Activated CD4-positive, alpha-beta memory T cell treated with anti-CD3 and anti-CD28 coated beads for 36 hours (primary cell): ENCODE measurements at places on chromosomes 12 and 14.

GRCh38 chr14:54804538-54805041, 98.0 kb downstream of the GCH1 start:
- H3K4me3 ChIP-seq, result no peak overlapping the region
- H3K4me1 ChIP-seq, result peaks cover 9% of the 10 kb centered on the region
- H3K36me3 ChIP-seq, result no peaks in the 10 kb centered on the region

DNA sequence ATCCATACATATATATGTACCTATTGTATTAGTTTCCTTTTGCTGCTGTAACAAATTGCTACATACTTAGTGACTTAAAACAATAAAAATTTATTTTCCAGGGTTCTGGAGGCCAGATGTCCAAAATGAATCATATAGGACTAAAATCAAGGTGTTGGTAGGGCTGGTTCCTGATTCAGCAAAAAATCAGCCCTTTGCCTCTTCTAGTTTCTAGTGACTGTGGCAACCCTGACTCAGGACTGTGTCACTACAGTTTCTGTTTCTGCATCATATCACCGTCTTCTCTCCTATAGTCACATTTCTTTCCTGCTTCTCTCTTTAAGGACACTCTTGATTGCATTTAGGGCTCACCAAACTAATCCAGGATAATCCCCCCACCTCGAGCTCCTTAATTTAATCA, 386.3 kb upstream of the TBX3 start:
- no peaks in the 10 kb centered on the region for H3K4me1 ChIP-seq
- no peak overlapping the region for H3K27ac ChIP-seq
- DNase-seq, result no peak
- H3K36me3 ChIP-seq, result no peaks in the 10 kb centered on the region
- H3K27me3 ChIP-seq, result no peaks in the 10 kb centered on the region

DNA sequence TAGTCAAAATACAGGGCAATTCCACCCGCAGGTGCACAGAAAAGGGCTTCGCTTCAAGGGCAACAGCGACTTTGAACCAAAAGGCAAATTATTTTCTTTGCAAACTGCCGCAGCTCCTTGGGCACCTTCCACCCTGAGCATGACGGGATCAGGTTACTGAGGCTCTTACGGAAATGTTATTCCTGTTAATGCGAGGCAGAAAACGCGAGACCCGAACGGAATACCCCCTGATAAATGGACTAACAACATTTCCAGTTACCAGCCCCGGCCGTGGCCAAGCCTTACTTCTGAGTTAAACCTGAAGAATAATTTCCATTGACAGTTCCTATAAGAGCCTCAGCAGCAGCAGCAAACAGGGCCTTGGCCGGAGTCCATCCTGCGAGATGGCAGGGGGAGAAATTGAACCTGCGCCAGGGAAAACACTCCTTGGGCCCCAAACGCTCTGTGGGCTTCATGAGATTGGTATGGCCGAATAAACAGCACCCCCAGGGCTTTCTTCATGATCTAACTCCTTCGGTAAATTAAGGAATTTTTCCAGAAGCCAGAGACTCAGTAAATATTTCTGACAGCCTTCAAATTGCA, 70.0 kb upstream of the DICER1 start:
- H3K27ac ChIP-seq, result no peak overlapping the region

DNA sequence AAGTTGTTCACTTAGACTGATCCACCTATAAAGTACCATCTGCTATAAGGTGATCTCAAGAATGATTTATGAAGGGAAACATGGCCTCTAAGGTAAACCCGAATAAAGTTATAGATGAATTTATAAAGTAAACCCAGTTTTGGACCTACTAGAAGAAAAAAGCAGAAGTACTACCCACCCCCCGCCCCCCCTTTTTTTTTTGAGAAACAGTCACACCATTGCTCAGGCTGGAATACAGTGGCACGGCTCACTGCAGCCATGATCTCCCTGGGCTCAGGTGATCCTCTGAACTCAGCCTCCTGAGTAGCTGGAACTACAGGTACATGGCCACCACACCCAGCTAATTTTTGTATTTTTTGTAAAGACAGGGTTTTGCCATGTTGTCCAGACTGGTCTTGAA, 3.9 kb downstream of the ENTPD5 start:
- H3K4me1 ChIP-seq, result peaks cover 5% of the 10 kb centered on the region
- no peak overlapping the region for H3K4me3 ChIP-seq
- H3K36me3 ChIP-seq, result peaks cover 4% of the 10 kb centered on the region
- no peaks in the 10 kb centered on the region for H3K27me3 ChIP-seq

- H3K27me3 ChIP-seq, result peaks cover 4% of the 10 kb centered on the region
- H3K4me1 ChIP-seq, result peaks cover 16% of the 10 kb centered on the region
- H3K27ac ChIP-seq, result peak overlapping the region; percentile 13
- H3K4me3 ChIP-seq, result no peak overlapping the region
- H3K36me3 ChIP-seq, result peaks cover 17% of the 10 kb centered on the region
Observed at GRCh38 chr12:90280033-90280432, 571.4 kb upstream of the ATP2B1 start.

GRCh38 chr12:127282786-127283565, 984.0 kb upstream of the TMEM132C start:
- no peak overlapping the region for H3K4me3 ChIP-seq
- H3K27ac ChIP-seq, result no peak overlapping the region
- DNase-seq, result no peak
- peaks cover 2% of the 10 kb centered on the region for H3K4me1 ChIP-seq
- peaks cover 8% of the 10 kb centered on the region for H3K27me3 ChIP-seq

DNA sequence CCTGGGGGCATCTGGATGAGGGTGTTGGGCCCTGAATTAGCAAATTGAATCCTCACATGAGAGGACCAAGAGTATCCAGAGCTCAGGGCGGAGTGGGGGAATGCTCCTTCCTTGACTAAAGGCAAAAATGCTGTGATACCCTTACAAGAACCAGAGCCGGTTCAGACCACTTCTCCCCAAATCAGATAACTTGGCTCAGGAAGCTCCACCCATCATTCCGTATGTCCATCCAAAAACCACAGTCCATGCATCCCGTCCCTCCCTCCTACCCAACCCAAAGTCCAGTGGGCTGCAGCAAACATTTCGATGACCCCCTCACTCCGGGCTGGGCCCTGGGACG, 22.4 kb downstream of the DIO3 start:
- H3K27ac ChIP-seq, result no peak overlapping the region
- no peaks in the 10 kb centered on the region for H3K4me1 ChIP-seq
- no peak for DNase-seq
- no peak overlapping the region for H3K4me3 ChIP-seq
- no peaks in the 10 kb centered on the region for H3K36me3 ChIP-seq

DNA sequence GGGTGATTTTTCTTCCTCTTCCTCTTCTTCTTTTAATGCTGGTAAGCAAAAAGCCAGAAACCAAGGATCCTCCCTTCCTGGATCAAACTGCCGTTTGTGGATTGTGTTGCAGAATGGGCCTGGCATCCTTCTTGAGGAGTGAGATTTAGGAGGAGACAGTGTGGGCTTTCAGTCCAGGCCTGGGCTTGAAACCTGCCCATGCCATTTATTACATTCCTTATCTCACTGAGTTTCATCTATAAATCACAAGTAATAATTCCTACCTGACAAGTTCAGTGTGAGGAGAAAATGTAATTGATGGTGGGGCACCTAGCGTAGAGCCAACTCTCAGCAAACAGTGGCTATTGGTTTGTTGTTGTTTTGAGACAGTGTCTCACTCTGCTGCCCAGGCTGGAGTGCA, 126.4 kb downstream of the SLC35F4 start:
- H3K27ac ChIP-seq, result no peak overlapping the region
- no peak overlapping the region for H3K4me3 ChIP-seq
- H3K27me3 ChIP-seq, result no peaks in the 10 kb centered on the region

GRCh38 chr12:108360487-108360886, 21.4 kb upstream of the CMKLR1 start:
- H3K36me3 ChIP-seq, result no peaks in the 10 kb centered on the region
- DNase-seq, result no peak

GRCh38 chr12:93221841-93222240, 155.9 kb upstream of the NUDT4 start:
- no peaks in the 10 kb centered on the region for H3K36me3 ChIP-seq
- H3K4me1 ChIP-seq, result no peaks in the 10 kb centered on the region
- H3K4me3 ChIP-seq, result no peak overlapping the region
- no peaks in the 10 kb centered on the region for H3K27me3 ChIP-seq
- no peak for DNase-seq
- no peak overlapping the region for H3K27ac ChIP-seq

DNA sequence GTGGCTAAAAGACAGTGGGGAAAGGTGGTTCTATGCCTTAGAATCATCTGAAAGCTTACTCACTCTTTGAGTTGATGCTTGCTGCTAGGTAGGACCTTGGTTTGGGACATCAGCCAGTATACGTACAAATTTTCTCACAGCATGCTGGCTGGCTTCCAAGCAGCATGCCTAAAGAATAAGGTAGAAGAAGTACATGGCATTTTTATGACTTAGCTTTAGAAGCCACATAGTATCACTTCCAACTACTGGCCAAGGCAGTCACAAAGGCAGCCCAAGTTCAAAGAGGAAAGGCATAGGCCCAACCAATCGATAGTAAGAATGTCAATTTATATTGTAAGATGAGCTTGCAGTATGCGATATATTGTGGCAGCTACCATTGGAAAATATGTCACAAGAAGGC, 284.2 kb upstream of the CAND1 start:
- no peak for DNase-seq
- H3K4me1 ChIP-seq, result no peaks in the 10 kb centered on the region
- H3K27ac ChIP-seq, result no peak overlapping the region
- no peak overlapping the region for H3K4me3 ChIP-seq
- H3K36me3 ChIP-seq, result no peaks in the 10 kb centered on the region

GRCh38 chr12:16027002-16027401, 115.9 kb downstream of the DERA start:
- no peak overlapping the region for H3K27ac ChIP-seq
- peaks cover 21% of the 10 kb centered on the region for H3K36me3 ChIP-seq
- no peak for DNase-seq
- H3K4me3 ChIP-seq, result no peak overlapping the region
- H3K4me1 ChIP-seq, result no peaks in the 10 kb centered on the region

GRCh38 chr12:63325757-63326156, 174.8 kb upstream of the AVPR1A start:
- H3K4me3 ChIP-seq, result no peak overlapping the region
- H3K27ac ChIP-seq, result no peak overlapping the region
- DNase-seq, result no peak
- H3K4me1 ChIP-seq, result no peaks in the 10 kb centered on the region

DNA sequence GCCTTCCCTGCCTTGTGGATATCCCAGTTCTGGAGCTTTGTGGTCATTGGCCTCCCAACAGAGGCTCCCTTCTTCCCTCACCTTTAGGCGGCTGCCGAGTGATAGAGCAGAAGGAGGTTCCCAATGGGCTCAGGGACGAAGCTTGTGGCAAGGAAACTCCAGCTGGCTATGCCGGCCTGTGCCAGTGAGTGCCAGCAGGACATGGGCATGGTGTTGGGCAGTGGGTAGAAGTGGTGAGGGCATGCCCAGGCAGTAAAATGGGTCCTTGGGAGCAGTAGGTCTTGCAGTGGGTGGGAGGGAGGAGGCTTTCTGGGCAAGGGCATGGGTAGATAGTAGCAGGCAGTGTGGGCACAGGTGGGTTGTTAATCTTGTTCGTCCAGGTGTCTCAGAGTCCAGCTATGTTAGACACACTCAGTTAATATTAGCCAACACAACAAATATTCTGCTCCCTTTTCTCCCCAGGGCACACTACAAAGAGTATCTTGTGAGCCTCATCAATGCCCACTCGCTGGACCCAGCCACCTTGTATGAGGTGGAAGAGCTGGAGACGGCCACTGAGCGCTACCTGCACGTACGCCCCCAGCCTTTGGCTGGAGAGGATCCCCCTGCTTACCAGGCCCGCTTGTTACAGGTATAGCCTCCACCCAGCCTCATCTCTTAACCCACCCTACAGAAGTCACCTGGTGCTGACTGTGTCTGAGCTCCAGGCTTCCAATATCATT, 1.1 kb upstream of the IRF9 start:
- H3K27me3 ChIP-seq, result no peaks in the 10 kb centered on the region
- no peak for DNase-seq

- H3K27me3 ChIP-seq, result peaks cover 6% of the 10 kb centered on the region
- H3K4me1 ChIP-seq, result peaks cover 48% of the 10 kb centered on the region
- peaks cover 30% of the 10 kb centered on the region for H3K36me3 ChIP-seq
- peak overlapping the region; percentile 95 for H3K4me3 ChIP-seq
- DNase-seq, result no peak
Observed at GRCh38 chr12:46374310-46374709, 1.7 kb upstream of the SLC38A2 start.

DNA sequence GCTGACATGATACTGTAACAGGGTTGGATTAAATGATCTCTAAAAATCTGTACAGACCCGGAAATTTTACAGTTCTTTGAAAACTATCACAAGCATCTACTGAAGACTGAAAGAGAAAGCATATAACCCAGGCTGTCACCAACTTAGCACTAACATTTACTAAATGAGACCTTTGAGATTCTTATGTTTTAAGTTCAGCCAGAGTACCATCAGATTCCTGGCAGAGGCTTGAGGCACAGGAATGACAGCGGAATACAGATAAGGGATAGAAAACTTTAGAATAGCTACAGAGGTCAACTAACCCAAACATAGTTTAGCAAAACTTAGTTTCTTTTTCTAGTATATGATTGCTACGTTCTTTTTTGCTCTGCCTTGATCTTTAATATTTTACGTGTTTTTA, 91.6 kb upstream of the FERMT2 start:
- DNase-seq, result no peak
- H3K4me1 ChIP-seq, result no peaks in the 10 kb centered on the region
- H3K27me3 ChIP-seq, result no peaks in the 10 kb centered on the region
- no peak overlapping the region for H3K27ac ChIP-seq
- H3K36me3 ChIP-seq, result peaks cover 67% of the 10 kb centered on the region

GRCh38 chr14:75069811-75070145, 337 bp downstream of the ZC2HC1C start:
- H3K4me3 ChIP-seq, result no peak overlapping the region
- H3K36me3 ChIP-seq, result no peaks in the 10 kb centered on the region
- H3K27ac ChIP-seq, result peak overlapping the region; percentile 42
- no peaks in the 10 kb centered on the region for H3K27me3 ChIP-seq

DNA sequence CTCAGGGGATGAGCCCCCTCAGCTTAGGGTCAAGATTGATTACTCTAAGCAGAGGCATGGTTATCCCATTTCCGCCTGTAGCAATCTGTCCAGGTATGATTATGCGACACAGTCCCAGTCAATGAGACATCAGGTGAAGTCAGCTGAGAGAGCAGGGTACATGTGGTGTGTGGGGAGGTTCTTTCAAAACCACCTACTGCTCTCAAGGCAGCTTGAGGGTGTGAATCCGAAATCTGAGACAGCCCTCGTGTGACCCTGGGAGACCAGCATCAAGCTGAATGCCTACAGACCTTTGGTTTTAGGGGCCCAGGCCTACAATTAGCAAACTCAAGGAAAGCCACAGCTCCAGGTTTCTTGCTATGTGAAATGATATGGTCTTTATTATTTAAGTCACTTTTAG, 275.7 kb downstream of the ITPR2 start:
- H3K4me3 ChIP-seq, result no peak overlapping the region
- H3K4me1 ChIP-seq, result no peaks in the 10 kb centered on the region
- H3K27me3 ChIP-seq, result no peaks in the 10 kb centered on the region
- peaks cover 23% of the 10 kb centered on the region for H3K36me3 ChIP-seq

- H3K27ac ChIP-seq, result no peak overlapping the region
- no peak overlapping the region for H3K4me3 ChIP-seq
- no peaks in the 10 kb centered on the region for H3K27me3 ChIP-seq
- no peak for DNase-seq
- H3K4me1 ChIP-seq, result no peaks in the 10 kb centered on the region
Observed at GRCh38 chr14:29274890-29275596, 508.5 kb downstream of the FOXG1 start.

- no peaks in the 10 kb centered on the region for H3K27me3 ChIP-seq
- no peak overlapping the region for H3K27ac ChIP-seq
- no peak for DNase-seq
- no peaks in the 10 kb centered on the region for H3K4me1 ChIP-seq
- H3K36me3 ChIP-seq, result no peaks in the 10 kb centered on the region
- no peak overlapping the region for H3K4me3 ChIP-seq
Observed at GRCh38 chr12:119117936-119118335, 60.8 kb upstream of the HSPB8 start.
